ENCODE measurements at places on chromosomes 1 and 21.

DNA sequence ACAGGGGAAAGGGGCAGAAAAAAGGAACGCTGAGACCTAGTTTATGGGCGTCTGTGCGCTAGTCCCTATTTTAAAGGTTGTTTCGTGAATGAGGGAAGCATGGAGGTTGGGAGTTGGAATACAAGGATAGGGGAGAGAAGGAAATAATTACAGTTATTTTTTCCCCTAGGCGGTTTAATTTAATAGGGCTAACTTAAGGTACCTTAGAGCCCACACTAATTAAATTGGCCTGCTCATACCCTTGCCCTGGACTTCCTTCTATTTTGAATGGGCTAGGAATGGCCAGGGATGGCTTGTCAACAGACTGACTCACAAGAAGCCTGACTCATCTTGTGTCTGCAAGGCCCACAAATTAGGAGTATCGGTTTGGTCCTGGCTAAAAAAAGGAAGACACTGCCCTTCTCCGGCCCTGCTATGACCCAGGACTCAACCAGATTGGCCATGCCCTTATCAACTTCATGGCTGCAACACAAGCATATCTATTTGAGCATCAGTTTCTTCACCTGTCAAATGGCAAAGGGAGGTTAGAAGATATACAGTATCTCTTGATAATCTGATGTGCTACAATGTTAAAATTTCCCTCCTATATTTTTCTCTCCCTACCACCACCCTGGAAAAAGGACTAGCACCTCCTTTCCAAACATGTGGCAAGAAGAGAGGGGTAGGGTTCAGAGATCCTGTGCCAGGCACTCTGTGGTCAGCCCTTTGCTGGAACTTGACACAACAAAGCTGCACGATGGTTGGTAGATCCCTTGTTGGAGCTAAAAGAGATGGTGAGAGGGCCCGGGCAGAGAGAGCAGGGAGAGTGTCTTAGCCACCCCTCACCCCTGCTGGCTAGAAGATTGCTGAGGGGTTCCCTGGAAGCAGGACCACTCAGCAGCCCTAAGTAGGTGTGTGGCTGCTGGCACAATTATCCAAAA, 2.2 kb upstream of the SSBP3 start:
- no peak for DNase-seq

DNA sequence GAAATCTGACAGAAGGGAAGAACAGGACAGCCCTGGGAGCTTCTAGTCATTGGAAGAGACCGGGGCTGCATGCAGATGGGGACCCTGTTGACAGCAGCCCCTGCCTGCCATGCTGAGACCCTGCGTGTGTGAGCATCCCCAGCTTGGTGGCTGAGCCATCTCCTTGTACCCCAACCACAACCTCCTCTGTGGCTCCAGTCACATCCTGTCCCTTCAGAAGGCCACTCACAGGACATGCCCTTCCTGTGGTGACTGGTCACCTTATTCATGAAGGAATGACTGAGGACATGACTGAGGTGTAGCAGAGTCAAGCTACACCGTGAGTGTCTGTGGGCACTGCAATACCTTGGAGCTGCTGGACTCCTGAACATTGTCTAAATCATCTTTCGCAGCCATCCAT, 141.8 kb upstream of the ERRFI1 start:
- no peak for DNase-seq

DNA sequence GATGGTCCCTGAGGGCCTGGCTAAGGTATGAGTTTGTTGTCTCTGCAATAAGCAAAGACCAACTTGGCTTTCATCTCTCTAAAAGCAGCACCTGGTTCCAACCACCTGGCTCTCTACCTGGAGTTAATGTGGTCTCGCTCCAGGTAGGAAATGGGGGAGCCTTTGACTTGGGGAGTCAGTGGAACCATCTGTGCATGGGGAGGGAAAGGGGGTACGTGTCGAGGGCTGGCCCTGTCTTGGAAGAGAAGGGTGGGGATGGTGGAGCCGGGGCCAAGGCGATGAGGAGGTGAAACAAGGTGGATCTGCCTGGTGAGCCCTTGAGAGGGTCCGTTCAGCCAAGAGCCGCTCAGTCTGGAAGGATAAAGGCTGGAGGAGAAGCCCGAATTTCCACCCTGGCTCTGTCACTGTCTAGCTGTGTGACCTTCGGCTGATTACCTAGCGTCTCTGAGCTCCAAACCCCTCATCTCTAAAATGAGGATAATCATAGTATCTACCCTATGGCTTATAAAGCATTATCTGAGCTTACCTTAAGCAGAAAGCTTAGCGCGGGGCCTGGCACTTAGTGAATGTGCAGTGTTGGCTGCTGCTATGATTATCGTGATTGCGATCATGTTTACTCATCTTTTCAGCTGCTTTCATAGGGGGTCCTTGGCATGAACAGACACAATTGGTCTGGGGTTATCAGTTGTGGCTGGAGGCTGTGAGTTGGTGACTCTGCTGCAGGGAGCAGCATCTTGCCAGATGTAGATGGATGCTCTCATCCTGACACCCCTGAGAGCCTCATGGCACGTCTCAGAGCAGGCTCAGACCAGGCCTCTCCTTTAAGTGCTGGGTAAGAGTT, 78.7 kb downstream of the ACTL8 start:
- DNase-seq = no peak

DNA sequence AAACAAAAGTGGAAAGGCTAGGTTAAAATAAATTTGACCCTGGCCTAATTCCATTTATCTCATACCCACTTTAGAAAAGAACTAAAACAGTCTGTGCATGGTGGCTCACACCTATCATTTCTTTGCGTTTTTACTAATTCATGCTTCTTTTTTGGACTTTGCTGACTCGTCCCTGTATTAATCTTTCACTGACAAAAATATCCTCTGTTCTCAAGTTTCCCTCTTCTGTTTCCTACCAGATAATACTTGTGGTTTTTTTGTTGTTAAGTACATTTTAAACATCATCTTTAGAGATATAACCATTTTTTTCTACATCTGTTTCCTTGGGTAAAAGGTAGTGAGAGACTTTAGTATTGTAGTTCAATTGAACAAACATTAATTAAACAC, 11.5 kb downstream of the CNST start:
- DNase-seq = no peak

GRCh38 chr1:47208374-47208850, 18.6 kb upstream of the PDZK1IP1 start:
- DNase-seq = no peak

DNA sequence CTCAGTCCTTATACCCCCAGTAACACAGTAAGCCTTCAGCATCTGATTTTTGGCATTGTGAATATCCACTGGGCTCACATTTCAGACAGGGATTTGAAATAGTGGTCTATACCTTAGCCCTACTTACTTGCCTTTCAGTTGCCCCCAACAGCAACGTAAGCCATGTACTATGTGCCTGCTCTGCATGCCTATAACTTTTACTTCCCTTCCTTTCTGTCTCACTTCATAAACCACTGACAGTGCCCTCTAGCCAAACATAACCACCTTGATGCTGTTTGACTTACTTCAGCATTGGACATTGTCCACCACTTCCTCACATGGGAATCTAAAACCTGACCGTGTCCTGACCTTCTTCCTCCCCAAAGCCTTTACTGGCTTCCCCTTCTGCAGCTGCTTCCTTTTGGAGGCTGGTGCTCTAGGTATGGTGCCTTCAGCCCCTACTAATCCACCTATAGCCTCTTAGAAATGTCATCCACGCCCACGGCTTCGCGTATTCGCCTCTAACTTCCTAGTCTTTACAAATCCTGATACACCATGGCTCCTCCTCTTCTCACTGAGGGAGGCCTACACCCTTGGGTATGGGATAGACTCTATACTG, 3.6 kb upstream of the ZNF672 start:
- DNase-seq = no peak

DNA sequence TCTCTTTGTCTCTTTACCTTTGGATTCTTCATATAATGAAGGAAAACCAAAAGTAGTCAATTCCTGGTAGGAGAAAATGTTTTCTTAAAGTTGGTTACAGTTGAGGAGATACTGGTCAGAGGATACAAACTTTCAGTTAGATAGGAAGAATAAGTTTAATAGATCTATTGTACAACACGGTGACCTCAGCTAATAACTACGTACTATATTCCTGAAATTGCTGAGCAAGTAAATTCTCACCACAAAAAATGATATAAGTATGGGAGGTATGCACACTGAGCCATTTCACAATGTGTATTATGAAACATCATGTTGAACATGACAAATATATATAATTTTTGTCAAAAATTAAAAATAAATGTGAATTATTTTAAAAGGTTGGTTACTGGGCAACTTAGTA, 20.4 kb downstream of the SSX2IP start:
- no peak for DNase-seq

Measured in stimulated activated CD4-positive, alpha-beta T cell treated with anti-CD3 and anti-CD28 coated beads, Interleukin-1b, Interleukin-23, amount 100 ng/mL, for 4 hours (primary cell).